ENCODE measurements at places on chromosomes 16 and 17. TPM values are rescaled to one million over a fixed set of nuclear protein-coding genes. Genes with fewer than 3 reads are reported as not detected.

The ZP2 gene
- not detected for total RNA-seq

GRCh38 chr16:30771726-30772125 lies 9.6 kb downstream of the RNF40 start:
- no peak for DNase-seq

The HEATR3 gene
- 25.3 TPM for total RNA-seq

DNA sequence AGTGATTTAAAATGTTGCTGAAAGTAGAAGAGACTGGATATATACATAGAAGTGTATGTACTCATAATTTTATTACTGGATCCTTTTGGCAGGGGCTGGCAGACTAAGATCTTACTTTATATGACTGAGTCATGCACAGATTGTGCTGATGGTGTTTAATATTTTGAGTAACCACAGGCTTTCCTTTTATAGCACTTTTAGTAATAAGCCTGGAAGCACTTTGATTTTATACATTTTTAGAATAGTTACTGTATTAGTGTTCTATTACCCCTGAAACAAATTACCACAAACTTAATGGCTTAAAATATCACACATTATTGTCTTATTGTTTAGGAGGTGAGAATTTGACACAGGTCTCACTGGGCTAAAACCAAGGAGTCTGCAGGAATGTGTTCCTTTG lies 113.4 kb upstream of the CDH8 start:
- no peak for DNase-seq

GRCh38 chr17:80428796-80429195 lies 13.8 kb downstream of the ENDOV start:
- DNase-seq: no peak

DNA sequence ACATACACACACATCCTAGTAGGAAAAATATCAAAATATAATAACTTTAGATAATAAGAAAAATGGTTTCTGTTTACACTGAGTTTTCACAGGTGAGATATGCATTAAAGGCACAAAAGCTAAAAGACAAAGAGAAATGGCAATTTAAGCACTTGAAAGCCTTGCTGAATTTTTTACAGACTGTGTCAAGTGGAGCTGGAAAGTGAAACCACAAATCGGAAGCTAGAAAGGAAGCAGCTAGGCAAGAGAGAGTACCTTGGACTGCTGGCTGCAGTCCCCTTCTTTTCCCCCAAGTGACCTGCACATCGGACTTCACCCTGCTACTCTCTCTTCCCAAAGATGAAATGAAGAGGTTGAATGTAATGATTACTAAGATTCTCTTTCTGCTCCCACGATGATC lies 135.1 kb downstream of the CDH13 start:
- DNase-seq: peak; percentile 38

GRCh38 chr16:4660454-4661007 lies 32.8 kb upstream of the NUDT16L1 start:
- DNase-seq: peak; percentile 60

- no peak for DNase-seq
Measured at GRCh38 chr17:73986641-73987177, 216.8 kb upstream of the RPL38 start.

- peak; percentile 99 for DNase-seq
Measured at GRCh38 chr17:47315451-47316266, 8.1 kb upstream of the EFCAB13 start.

DNA sequence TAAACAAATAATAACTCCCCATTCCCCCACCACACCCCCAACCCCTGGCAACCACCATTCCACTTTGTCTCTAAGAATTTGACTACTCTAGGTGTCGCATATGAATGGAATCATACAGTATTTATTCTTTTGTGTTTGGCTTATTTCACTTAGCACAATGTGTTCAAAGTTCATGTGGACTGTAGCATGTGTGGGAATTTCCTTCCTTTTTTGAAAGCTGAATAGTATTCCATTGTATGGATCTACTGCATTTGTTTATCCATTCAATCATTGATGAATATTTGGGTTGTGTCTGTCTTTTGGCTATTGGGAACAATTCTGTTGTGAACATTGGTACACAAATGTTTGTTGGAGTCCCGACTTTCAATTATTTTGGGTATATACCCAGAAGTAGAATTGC lies 3.3 kb upstream of the ACSF2 start:
- no peak for DNase-seq
